GF-D8 (cell line): ENCODE measurements at places on chromosomes 11 and 22.

DNA sequence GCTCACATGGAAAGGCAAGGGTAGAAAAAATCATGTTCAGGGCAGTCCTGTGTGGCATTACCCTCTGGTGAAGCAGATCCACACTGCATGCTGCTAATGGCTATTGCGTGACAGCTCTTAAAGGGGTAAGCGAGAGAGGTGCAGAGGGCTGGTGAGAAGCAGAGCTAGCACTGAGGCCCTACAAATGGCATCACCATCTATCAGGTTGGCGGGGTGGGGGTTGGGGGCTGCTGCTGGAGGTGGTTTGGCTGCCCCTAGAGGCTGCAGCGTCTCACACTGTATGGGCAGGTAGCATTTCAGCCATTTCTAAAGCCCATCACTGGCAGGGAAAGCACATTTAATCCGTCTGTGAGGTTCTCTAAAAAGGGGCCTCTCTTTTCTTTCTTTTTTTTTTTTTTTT, 16.9 kb upstream of the TMA7B start:
- DNase-seq: no peak

- peak; percentile 10 for DNase-seq
Measured at GRCh38 chr11:71986131-71986530, 12.6 kb upstream of the IL18BP start.

GRCh38 chr11:60950933-60951605, 907 bp downstream of the SLC15A3 start:
- no peak for DNase-seq

DNA sequence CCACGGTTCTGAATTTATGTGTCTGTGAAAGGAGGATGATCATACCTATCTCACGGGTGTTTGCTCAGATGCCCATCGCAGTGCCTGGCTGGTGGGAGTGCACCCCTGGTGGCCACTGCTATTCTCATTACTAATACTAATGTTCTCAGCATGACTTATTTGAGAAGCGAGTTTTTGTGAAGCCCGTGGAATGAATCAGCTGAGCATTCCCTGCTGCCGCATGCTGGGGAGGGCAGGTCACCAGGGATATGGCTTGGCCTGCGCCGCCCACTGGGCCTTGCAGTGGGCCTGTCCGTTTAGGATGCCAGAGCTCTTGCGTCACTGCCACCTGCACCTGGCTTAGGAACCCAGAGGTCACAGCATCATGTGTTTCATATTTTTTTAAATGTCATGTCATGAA, 16.9 kb downstream of the CTTN start:
- no peak for DNase-seq

DNA sequence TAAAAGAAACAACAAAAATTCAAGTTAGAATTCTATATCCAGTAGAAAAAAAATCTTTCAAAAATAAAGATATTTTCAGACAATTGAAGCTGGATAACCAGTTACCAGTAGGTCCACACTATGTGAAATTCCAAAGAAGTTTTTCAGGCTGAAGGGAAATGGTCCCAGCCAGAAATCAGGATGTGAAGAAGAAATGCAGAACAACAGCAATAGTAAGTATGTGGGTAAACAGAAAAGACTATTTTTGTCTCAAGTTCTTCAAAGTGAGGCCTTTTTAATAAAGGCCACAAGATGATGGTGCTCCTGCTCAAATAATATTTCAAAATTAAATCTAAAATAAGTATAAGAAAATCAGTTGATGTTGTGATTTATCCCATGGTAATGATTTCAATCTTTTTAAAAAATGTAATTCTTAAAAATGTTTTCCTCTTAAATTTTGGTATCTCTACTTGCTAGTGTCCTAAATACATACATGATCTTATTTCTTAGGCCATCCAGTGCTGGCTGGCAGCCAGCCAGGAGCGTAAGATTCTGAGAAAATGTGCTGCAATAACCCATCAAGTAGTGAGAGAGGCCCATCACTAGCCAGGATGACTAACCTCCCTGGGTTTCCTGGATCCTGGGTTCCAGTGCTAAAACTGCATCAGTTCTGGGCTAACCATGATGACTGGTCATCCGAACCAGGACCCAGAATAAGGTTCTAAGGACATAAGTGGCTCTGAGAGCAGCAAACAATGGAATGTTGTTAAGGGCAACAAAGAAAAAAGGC, 15.6 kb upstream of the UCP3 start:
- peak; percentile 42 for DNase-seq

GRCh38 chr11:70558681-70559080, 160.4 kb downstream of the CTTN start:
- DNase-seq: no peak
